Pulmonary artery endothelial cell (primary cell): ENCODE measurements at places on chromosomes 13 and 19.
A peak's percentile ranks its signal among the peaks of the same experiment; 100 is the strongest.

GRCh38 chr19:38851622-38852230, 1.9 kb upstream of the HNRNPL start:
- peak; percentile 67 for DNase-seq

DNA sequence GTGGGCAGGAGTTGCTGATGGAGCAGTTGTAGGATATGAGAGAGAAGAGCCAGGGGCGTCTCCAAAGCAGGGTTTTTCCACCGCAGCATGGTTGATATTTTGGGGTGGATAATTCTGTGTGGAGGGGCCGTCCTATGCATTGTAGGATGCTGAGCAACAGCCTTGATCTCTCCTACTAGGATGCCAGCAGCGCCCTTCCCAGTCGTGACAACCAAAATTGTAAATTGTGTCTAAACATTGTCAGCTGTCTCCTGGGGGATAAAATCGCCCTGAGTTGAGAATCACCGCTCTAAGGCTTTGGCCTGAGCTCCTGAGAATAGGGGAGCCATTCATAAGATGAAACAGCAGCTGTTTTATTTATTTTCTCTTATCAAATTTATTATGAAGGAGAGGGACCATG, 4.2 kb downstream of the CACNG8 start:
- DNase-seq = no peak

- DNase-seq = no peak
These were observed 2.5 kb downstream of the ICAM5 start for GRCh38 chr19:10292206-10292788.

- no peak for DNase-seq
These were observed 1.1 kb downstream of the KEAP1 start for GRCh38 chr19:10501971-10502523.

- DNase-seq = no peak
These were observed 66.1 kb upstream of the DIAPH3 start for GRCh38 chr13:60229708-60230272.

GRCh38 chr13:73962284-73962683, 171.9 kb downstream of the KLF12 start:
- no peak for DNase-seq

DNA sequence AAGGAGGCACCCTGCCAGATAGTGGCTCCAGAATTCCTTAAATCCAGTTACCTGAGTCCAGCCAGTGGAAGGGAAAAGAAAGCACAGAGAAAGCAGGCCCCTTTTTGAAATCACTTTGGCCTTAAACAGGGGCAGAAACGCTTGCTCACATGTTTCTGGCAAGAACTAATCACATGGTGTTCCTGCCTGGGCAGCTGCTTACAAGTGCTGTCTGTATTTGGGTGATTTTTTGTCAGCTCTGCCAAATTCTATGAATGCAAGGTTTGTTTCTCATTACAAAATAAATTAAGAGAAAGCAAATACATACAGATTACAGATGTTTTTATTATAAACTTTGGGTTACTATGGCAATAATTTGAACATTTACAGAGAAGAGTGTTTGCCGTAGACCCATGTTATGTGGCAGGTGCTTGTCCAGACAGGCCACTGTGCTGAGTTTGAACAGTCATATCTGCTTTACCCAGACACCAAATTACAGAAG, 1237.8 kb downstream of the SLITRK5 start:
- no peak for DNase-seq

- no peak for DNase-seq
These were observed 101.1 kb upstream of the IPO5 start for GRCh38 chr13:97852181-97852874.

DNA sequence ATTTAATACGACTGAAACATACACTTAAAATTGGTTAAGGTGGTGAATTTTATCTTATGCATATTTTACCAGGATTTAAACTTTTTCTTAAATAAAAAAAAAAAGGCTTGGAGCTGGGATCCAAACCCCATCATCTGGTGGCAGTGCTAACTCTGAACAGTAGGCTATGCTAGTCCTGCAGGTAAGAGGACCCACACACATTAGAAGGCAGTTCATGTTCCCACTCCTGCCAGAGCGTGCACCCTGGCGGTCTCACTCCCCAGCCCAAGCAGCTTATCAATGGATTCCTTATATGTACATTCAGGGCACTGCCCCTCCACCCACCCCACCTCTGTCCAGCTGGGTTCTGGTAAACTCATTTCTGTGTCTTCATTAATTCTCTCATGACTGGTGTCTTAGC, 31.3 kb upstream of the CEBPA start:
- DNase-seq = no peak

GRCh38 chr13:111175935-111176334, 60.8 kb downstream of the ARHGEF7 start:
- DNase-seq = no peak

GRCh38 chr13:40228496-40228895, 437.9 kb downstream of the FOXO1 start:
- no peak for DNase-seq

- DNase-seq = no peak
These were observed 57.9 kb upstream of the C1QTNF9 start for GRCh38 chr13:24251525-24251924.

GRCh38 chr19:6099599-6099998, 10.7 kb downstream of the RFX2 start:
- no peak for DNase-seq

GRCh38 chr13:97653443-97654140, 219.6 kb downstream of the RAP2A start:
- DNase-seq = no peak

DNA sequence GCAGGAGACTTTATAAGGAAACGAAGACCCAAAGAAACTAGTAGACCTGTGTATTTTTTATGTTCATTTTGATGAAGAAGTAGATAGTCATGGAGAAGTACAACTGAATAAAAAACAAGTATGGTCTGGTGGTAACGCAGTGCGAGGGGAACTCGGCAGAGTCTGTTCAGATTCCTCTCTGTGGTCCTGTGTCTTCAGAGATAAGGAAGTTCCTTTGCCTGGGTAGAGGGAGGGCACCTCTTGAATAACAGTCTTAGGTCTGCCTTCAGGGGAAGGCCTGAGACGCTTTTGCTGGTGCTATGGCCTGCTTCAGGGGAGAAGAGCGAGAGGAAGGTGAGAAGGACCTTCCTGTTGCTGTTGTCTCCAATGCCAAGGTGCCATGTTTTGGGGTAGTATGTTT, 25.9 kb upstream of the SLC46A3 start:
- no peak for DNase-seq

GRCh38 chr13:30963791-30964190, 31.3 kb downstream of the TEX26 start:
- no peak for DNase-seq

DNA sequence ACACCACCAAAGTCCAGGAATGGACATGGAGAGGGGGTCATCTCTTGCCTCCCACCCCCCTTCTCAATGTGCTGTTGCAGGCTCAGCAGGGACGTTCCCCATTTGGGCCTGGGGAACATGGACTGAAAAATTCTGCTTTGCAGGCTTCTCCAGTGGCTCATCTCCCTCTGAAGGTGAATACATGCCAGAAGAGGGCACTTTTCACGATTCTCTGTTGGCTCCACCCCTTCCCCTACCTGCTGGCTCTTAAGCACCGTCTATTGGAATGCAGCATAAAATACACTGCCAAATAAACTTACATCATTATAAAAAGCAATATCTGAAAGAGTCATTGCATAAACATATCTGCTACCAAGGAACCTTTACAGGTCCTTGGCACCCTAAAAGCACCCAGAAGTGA, 35.7 kb downstream of the NHLRC3 start:
- no peak for DNase-seq
